NCI-H226 (cell line): ENCODE measurements at places on chromosomes 3 and 15.

DNA sequence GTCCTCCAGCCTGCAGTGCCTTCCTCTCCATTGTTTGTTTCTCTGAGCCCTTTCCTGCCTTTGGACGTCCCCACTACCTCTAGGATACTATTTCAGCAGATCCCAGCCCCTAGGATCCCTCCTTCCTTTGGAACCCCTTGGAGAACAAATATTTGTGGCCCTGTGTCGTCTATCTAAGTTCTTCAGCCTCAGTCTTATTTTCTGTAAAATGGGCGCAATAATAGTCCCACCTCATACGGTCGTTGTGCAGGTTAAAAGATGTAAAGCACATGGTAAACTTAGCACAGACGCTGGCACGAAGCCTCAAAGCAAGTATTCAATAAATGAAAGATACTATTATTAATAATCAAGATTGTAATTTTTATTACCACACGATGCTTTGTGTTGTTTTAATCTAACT lies 122.0 kb downstream of the SV2B start:
- no peak for DNase-seq

- DNase-seq = peak; percentile 69
Measured at GRCh38 chr3:71109241-71109976, 474.1 kb downstream of the FOXP1 start.

DNA sequence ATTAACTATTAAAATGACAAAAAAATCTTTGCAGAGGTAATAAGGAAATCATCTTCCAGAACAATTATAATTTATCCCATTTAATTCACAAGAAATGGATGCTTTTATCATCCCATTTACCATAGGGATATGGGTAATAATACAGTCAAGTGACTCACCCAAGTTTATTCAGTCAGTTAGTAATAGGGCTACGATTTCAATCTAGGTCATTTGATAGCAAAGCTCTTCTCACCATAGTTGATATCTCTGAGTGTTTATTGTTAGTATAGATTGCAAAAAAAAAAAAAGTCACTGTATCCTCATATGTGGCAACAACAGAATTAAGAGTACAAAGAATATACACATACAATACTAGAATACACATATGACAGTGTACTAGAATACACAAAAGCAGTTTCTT lies 797.1 kb downstream of the ROBO1 start:
- no peak for DNase-seq

GRCh38 chr3:66486646-66487045 lies 14.2 kb downstream of the LRIG1 start:
- no peak for DNase-seq

DNA sequence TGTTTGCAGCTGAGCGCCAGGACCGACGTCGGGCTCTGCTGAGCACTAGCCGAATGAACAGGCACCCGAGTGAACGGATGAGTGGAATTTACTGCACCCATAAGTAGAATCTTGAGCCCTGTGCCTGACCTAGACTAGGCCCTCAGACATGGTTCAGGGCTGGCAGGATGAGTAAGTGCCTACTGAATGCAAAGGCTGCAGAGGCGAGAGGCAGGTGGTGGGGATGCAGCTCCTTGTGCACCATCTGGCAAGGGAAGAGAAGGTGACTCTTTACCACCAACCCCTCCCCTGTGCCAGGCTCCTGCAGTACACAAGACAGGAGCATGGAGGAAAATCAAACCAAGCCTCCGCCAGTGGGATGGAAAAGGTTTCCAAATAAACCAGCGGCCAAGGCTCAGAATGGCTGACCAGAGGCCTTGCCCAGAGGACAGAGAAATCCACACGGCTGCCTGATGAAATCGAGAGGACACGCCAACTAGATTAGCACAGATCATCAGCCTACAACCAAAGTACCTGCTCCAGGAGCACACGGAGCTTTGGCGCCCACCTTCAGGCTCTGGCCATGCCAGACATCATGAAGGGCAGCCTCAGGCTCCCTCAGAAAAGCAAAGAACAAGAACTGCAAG lies 141.7 kb upstream of the IQSEC1 start:
- no peak for DNase-seq

DNA sequence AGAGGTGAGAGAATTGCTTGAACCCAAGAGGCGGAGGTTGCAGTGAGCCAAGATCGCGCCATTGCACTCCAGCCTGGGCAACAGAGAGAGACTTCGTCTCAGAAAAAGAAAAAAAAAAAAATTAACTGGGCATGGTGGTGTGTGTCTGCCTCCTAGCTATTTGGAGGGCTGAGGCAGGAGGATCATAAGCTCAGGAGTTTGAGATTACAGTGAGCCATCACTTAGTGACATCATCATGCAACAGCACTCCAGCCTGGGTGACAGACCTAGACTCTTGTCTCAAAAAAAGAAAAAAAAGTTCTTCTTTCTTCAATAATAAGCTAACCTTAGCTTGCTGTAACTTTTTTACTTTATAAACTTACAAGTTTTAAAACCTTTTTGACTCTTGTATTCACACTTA lies 99.8 kb downstream of the SLMAP start:
- no peak for DNase-seq

GRCh38 chr3:44893097-44893496 lies 18.7 kb downstream of the TGM4 start:
- peak; percentile 91 for DNase-seq

DNA sequence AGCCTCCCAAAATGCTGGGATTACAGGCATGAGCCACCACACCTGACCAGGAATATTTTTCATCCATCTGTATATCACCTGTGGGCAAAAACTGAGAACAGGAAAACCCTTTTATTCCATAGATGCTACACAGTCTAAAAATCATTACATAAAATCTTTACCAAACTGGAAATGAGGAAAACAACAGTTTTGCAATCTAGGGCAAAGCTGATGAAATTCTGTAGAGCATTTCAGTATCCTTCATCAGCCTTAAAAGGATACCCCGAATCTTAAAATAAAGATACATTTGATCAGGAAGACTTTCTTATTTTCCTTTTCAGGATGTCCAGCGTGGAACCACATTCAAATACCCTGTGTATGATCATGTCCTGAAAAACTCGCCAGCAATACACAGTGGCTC lies 7.1 kb downstream of the SIAH2 start:
- DNase-seq = no peak

GRCh38 chr15:27870320-27870719 lies 228.8 kb downstream of the OCA2 start:
- DNase-seq = no peak

DNA sequence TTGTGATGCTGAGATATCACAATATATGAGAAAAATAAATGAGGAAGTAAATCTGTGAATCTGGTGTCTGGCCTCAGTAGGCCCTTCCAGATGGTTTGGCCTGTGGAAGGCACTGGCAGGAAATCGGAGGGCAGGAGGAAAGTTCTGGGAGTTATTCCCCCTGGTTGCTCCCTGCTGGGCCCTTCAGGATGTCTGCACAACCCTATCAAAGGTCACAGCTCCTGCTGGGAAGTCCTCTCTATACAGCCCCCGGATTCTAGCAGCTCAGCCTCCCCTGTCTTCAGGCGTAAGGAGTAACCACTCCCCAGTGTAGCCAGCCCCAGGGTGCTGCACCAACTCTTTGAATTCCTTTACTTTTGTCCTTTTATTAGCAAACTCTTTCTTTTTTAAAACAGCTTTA lies 56.2 kb downstream of the WNT7A start:
- DNase-seq = no peak

GRCh38 chr3:124995460-124995994 lies 60.3 kb downstream of the HEG1 start:
- no peak for DNase-seq

DNA sequence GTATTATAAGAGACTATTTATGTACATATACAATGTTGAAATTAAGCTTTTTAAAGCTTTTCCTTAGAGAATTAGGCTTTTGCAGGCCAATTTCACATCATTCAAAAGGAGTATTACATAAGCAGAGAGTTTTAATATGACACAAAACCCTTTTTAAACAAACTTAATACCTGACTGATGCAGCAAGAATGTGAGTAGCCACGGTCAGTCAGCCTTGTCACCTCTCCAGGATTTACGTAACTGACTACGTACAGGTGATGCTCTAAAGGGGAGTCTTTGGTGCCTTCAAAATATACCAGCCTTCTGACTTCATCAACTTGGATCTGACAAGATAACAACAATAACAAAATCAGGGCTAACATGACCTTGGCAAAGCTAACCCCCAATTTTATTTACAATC lies 44.2 kb upstream of the IGDCC4 start:
- DNase-seq = no peak
